Stimulated activated CD4-positive, alpha-beta T cell treated with anti-CD3 and anti-CD28 coated beads, TNF-alpha, amount 100 ng/mL, for 4 hours (primary cell): ENCODE measurements at places on chromosomes 16 and 17.

DNA sequence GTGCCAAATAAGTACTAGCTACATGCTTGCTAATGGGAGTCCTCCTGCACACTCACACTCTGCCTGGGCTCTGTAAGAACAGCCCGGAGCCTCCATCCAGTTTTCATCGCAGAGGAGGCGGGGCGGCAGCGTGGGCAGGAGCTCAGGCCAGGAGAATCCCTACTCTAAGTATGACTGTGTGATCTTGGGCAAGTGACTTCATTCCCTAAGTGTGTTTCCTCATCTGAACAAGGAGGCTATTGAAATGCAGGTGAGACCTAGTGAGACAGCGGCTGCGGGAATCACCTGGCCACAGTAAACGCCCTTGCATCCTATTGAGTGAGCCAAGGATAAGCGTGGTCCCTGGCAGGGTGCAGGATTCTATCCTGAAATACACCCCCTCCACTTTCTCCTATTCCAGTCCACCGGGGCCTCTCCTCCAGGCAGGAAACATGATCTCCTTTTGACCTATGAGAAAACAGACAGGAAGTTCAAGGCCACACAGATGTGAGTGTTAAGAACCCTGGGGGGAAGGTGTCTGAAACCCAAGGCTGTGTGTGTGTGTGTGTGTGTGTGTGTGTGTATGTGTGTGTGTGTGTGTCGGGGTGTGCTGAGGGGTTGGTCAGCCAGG, 5.2 kb upstream of the RAI1 start:
- no peak for DNase-seq

GRCh38 chr17:48054238-48055185, 6.4 kb downstream of the NFE2L1 start:
- no peak for DNase-seq

DNA sequence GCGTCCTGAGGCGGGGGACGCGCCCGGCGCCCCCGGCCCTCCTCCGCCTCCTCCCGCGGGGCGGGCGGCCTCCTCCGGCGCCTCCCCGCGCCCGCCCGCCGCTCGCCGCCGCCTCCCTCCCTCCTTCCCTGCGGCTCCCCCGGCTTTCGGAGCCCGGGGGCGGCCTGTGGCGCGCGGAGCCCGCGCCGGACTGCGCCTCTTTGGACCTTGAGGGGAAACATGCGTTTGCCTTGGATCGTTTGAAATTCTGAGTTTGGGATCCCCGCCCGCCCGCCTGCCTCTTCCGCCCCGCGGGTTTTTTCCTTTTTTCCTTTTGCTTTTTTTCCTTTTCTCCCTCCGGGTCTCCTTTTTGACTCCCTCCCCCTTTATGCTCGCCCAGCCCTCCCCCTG, 390 bp downstream of the ZNRF1 start:
- DNase-seq = peak; percentile 27

- no peak for DNase-seq
Observed at GRCh38 chr17:69227541-69227940, 1.1 kb downstream of the ABCA10 start.

- no peak for DNase-seq
Observed at GRCh38 chr17:45276031-45276430, 14.1 kb upstream of the SPATA32 start.
